ENCODE measurements at places on chromosomes 5 and 9. TPM values are rescaled to one million over a fixed set of nuclear protein-coding genes. Genes with fewer than 3 reads are reported as not detected.

Gene GBGT1
- total RNA-seq, result 31.2 TPM

Gene MED27
- total RNA-seq, result 14.2 TPM

DNA sequence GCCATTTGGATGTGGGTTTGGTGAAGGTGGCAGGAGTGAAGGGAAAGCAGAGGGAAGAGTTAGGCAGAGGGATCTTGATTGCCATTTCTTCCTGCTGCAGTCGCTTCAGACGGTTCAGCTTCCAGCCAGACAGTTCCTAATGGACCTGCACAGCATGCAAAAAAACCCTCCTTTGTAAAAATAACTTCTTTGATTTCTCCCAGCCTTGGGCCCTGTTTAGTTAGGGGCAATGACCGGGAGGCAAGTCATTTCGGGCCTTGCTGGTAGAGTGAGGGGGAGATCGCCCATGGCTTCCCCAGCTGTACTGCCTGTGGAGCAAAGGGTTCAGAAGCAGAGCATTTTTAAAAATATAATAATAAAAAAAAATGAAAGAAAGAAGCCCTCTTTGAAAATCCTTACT is 67.2 kb upstream of the TLE1 start:
- no peak for DNase-seq
- H3K4me1 ChIP-seq, result no peaks in the 10 kb centered on the region
- H3K4me3 ChIP-seq, result no peak overlapping the region

DNA sequence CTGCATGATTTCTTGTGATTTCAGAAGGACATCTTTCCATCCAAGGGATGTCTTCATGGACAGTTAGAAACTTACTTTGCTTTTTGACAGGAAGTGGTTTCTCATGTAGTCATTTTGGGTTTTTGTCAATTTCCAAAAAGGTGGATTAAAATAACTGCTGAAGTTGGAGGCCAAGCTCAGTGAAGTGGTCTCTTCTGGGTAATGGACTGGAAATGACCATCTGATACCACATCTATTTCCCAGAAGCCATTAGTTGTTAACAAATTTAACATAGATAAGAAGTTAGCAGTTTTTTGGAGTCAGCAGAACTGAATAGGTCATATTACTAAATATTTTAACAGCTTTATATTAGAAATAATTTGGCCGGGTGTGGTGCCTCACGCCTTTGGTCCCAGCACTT is 86.2 kb upstream of the MYO10 start:
- no peak for DNase-seq
- H3K4me3 ChIP-seq, result no peak overlapping the region
- no peaks in the 10 kb centered on the region for H3K27me3 ChIP-seq
- H3K4me1 ChIP-seq, result peaks cover 8% of the 10 kb centered on the region

DNA sequence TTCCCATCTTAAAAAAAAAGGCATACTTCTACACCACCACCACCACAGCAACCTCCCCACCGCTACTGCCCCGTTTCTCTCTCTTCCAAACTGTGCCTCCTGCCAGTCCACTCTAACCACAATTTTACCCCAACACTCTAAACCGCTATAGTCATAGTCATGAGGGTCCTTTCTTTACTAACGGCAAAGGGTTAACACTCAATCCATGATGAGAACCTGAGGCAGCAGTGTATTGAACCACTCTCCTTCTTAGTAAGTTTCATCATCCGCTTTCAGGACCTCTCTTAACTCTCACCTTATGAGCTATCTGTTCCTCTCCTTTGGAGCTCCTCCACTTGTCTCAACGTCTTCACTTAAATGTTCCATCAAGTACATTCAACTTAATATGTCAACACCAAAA is 34.0 kb downstream of the IDNK start:
- H3K27me3 ChIP-seq, result no peaks in the 10 kb centered on the region
- no peak for DNase-seq
- H3K27ac ChIP-seq, result no peak overlapping the region
- no peaks in the 10 kb centered on the region for H3K4me1 ChIP-seq
- peaks cover 2% of the 10 kb centered on the region for H3K36me3 ChIP-seq

GRCh38 chr5:9869616-9870288 is 239.6 kb upstream of the TAS2R1 start:
- no peak overlapping the region for H3K4me3 ChIP-seq
- no peaks in the 10 kb centered on the region for H3K27me3 ChIP-seq
- no peak overlapping the region for H3K27ac ChIP-seq
- no peak for DNase-seq

DNA sequence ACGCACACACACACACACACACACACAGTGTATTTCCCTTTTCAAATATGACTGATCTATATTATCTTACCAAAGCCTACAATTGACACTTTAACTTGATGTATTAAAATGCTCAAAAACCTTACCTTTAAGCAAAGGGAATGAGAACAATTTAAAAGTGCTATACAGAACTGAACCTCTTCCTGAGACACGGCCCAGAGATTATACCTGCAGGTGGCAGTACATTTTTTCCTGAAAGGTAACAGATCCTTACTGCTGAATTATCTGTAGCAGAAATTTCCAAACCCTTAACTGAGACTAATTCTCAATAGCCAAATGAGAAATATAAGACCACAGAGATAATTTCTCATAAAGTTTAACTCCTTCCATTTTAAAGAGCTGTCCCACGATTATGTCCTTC is 91.1 kb downstream of the MYO10 start:
- H3K36me3 ChIP-seq, result no peaks in the 10 kb centered on the region
- no peaks in the 10 kb centered on the region for H3K27me3 ChIP-seq
- no peak overlapping the region for H3K27ac ChIP-seq
- no peaks in the 10 kb centered on the region for H3K4me1 ChIP-seq
- no peak overlapping the region for H3K4me3 ChIP-seq

DNA sequence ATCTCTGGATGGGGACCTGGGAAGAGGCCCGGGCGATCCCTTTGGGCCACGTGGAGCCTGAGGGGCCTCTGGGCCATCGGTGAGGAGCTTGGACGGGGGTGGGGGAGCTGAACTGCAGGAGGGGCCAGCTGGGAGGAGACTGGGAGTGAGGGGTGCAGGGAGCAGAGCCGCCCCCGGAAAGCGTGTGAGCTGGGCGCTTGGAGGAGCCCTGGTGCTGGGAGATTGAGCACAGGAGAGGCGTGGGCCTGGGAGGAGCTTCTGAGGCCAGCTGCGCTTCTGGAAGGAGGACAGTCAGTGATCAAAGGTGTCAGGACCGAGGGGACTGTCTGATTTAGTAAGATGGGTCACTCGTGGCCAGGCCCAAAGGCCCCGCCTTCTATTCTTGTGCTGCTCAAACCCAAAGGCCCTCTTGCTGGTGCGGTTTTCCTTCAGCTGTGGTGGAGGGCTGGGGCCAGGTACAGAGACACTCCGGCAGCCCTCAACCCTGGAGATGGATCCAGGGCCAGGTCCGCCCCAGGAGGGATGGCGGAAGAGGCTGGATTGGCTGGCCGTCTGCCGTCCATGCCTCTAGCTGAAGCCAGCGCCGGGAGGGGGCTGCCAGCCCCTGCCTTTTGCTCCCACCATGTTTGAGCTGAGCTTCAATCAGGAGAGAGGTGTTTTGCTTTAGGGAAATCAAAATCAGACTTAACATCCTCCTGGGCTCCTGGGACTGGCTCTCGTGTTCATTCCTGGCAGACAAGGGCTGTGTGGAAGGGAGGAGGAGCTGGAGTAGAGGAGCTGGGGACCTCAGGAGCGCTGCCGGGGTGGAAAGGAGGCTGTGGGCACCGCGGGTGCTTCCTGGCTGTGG is 21.6 kb downstream of the NCS1 start:
- no peak overlapping the region for H3K27ac ChIP-seq
- no peaks in the 10 kb centered on the region for H3K4me1 ChIP-seq
- H3K27me3 ChIP-seq, result no peaks in the 10 kb centered on the region
- no peaks in the 10 kb centered on the region for H3K36me3 ChIP-seq
- DNase-seq, result no peak

DNA sequence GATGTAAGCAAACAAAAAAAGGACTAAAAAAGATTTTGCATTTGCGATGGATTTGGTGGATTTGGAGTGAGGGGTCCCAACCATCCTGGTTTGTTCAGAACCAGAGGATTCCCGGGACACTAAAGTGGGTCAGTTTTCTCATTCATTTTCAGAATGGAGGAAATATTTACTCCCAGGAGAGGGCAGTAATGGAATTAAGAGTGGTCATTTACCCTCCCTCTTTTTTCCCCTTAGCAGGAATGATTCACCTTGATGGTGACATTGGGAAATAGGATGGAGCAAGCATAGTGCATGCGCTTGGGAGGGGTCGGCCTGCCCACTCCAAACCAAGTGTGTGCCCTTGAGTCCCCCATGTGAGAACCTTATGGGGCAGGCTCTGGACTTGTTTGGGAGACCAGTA is 164.2 kb upstream of the PUM3 start:
- H3K27me3 ChIP-seq, result no peaks in the 10 kb centered on the region
- no peaks in the 10 kb centered on the region for H3K4me1 ChIP-seq
- H3K4me3 ChIP-seq, result no peak overlapping the region
- H3K36me3 ChIP-seq, result no peaks in the 10 kb centered on the region

GRCh38 chr5:54278036-54278830 is 32.1 kb downstream of the ARL15 start:
- no peaks in the 10 kb centered on the region for H3K36me3 ChIP-seq
- H3K4me1 ChIP-seq, result no peaks in the 10 kb centered on the region
- H3K4me3 ChIP-seq, result no peak overlapping the region
- H3K27ac ChIP-seq, result no peak overlapping the region
- no peak for DNase-seq

- H3K27ac ChIP-seq, result no peak overlapping the region
- no peak for DNase-seq
- no peak overlapping the region for H3K4me3 ChIP-seq
- H3K4me1 ChIP-seq, result no peaks in the 10 kb centered on the region
- no peaks in the 10 kb centered on the region for H3K36me3 ChIP-seq
Measured at GRCh38 chr9:88694625-88695024, 159.6 kb downstream of the NXNL2 start.

DNA sequence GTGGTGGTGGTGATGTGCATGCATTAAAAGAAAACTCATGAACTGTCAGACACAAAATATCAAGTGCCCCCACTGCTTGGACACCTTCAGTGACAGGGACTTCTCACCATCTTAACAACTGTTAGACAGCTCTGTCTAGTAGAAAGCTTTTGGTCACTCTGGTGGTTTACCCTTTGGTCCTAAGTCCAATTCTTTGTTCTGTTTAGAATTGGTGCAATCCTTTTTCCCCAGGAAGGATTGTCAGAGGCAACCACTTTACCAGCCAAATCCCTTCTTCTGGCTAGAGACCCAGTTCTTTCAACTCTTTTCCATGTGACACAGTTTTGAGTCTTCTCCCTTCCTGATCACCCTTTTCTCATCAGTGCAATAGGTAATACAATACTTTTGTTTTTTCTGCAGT is 140.2 kb downstream of the SEC61B start:
- no peak overlapping the region for H3K27ac ChIP-seq
- H3K36me3 ChIP-seq, result no peaks in the 10 kb centered on the region
- no peaks in the 10 kb centered on the region for H3K4me1 ChIP-seq
- H3K27me3 ChIP-seq, result peaks cover 5% of the 10 kb centered on the region
- DNase-seq, result no peak
- no peak overlapping the region for H3K4me3 ChIP-seq

Data from spleen (tissue), 13 donors.